Fibroblast of upper back skin (primary cell): ENCODE measurements at places on chromosomes 3 and 15.

GRCh38 chr3:197021231-197021630 is 8.4 kb downstream of the MELTF start:
- DNase-seq, result no peak

- peak; percentile 53 for DNase-seq
Observed at GRCh38 chr3:155302481-155302880, 9.0 kb upstream of the STRIT1 start.

- no peak for DNase-seq
Observed at GRCh38 chr3:39011191-39011736, 40.5 kb downstream of the SCN11A start.

GRCh38 chr3:94416768-94417167 is 353.9 kb downstream of the NSUN3 start:
- peak; percentile 75 for DNase-seq

GRCh38 chr3:112097378-112097777 is 11.2 kb downstream of the C3orf52 start:
- DNase-seq, result peak; percentile 99

GRCh38 chr3:148203297-148204010 is 494.2 kb upstream of the AGTR1 start:
- peak; percentile 31 for DNase-seq

GRCh38 chr3:161423911-161424522 is 52.7 kb upstream of the SPTSSB start:
- peak; percentile 41 for DNase-seq

DNA sequence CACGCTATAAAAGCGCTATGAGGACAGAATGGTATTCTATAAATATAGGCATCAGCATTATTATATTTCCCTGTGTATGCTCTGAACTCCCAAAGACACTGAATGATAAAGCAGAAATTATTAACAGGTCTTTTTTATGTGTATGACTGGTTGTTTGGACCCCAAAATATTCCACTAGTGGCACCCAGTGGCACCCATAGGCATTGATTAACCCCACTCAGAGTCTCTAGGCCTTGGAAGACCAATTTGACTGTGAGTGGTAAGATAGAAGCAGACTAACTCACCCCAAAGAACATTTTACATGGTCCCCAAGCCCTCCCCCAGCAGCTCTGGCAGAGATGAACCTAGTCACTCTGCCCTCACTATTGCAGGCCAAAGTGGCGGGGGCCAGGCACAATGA is 45.4 kb upstream of the UBE2E1 start:
- DNase-seq, result no peak

DNA sequence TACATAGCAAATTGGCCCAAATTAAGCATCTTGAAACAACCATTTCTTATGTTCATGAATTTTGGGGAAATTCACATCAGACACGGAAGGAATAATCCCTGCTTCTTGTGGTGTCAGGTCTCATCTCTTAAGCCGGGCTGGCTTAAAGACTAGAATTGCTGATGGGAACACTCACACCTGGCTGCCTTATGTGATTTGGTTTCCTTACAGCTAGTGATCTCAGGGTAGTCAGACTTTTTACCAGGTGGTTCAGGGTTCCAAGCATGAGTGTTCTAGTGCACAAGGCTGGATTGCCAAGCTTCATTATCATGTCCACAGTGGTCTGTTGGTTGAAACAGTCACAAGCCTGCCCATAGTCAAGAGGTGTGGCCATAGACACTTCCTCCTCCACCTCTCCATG is 20.3 kb upstream of the CCNL1 start:
- no peak for DNase-seq

DNA sequence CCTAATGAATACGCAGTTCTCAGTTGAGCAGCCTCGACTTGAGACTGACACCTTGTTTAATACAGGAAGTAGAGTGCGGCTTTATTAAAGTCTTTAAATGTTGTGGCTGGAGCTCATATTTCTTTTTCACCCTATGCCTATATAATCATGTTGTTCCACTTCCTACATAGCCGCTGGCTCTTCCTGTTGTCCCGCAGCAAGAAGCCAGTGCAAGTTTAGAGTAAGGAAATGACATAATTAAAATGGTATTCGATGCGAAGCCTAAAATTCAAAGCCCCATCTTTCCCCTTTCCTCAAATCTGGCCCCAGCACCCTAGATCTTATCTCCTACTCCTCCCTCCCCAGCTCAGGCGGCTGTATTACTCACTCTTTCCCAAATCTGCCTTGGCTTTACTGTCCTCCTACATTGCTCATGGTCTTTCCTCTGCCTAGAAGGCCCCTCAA is 7.5 kb upstream of the PHLDB2 start:
- DNase-seq, result peak; percentile 87

GRCh38 chr15:27448986-27449385 is 478.0 kb downstream of the GABRG3 start:
- DNase-seq, result peak; percentile 49

DNA sequence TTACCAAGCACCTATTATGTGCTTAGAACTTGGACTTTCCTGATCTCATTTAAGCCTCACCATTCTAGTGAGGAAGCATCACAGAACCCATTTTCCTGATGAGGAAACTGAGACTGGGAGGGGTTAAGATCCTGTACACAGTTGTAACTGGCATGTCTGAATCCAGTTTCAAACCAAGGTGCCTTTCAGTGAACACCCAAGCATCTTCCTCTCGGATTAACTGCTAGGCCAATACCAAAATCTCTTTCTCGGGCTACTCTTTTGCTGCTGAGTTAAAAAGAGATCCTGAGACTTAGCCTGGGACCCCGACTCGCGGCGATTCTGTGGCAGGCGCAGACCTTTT is 578 bp upstream of the CEMIP start:
- DNase-seq, result no peak

DNA sequence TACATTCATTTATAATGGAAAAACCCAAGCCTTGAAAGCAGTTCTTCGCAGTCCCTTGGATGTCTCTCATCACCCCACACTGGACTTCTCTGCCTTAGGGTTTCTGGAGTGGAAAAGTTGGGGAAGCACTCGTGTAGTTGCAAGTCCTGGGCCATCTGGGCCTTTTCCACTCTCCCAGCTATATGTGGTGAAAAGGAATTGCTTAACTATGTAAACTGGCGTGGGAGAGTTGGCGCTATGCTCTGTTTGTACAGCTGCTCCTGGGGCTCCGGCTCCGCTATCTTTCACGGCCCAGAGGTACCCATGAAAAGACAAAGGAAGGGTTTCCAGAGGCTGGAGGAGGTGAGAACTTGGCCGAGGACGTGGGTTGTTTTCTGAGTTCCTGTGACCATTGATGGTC is 81.1 kb upstream of the MYZAP start:
- peak; percentile 47 for DNase-seq

- DNase-seq, result no peak
Observed at GRCh38 chr15:101348643-101349042, 53.6 kb upstream of the SNRPA1 start.

GRCh38 chr3:144178607-144179006 is 207.0 kb downstream of the DIPK2A start:
- DNase-seq, result no peak

GRCh38 chr3:6805236-6805635 is 55.7 kb upstream of the GRM7 start:
- peak; percentile 80 for DNase-seq

DNA sequence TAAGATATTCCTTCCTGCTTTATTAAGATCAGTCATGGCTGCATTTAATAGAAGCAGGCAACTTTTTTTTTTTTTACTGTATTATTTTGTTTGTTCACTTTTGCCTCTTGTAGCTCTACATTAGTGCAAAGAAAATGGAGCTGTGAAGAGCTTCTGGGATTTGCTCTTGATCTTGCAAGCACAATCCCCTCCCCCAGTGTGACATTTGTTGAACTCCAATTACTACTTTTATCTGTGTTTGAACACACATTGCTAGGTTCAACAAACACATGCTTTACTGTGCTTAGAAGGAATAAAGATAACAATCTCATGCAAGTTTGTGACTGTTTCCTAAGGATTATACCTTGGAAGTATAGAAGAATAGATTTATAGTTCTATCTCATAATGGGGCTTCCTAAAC is 648.8 kb downstream of the NLGN1 start:
- no peak for DNase-seq

DNA sequence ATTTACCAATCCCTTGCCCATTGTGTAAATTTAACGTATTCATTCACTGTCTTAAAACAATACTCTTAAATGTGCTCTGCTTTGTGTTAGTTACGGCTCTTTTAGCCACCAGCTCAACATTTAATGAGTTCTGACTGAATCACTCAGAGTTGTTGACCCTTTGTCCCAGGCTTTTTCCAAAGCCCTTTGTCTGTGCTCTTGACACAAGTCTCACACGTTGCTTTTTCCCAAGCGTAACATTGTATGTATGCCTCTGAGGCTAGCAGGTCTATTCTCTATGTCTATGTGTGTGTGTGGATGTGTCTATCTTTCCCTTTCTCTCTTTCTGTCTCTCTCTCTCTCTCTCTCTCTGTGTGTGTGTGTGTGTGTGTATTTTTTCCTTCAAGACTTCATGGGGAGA is 435.4 kb upstream of the GOLIM4 start:
- no peak for DNase-seq

- DNase-seq, result no peak
Observed at GRCh38 chr15:33959844-33960548, 8.3 kb upstream of the CHRM5 start.

- no peak for DNase-seq
Observed at GRCh38 chr3:128392021-128392420, 74.7 kb downstream of the DNAJB8 start.

DNA sequence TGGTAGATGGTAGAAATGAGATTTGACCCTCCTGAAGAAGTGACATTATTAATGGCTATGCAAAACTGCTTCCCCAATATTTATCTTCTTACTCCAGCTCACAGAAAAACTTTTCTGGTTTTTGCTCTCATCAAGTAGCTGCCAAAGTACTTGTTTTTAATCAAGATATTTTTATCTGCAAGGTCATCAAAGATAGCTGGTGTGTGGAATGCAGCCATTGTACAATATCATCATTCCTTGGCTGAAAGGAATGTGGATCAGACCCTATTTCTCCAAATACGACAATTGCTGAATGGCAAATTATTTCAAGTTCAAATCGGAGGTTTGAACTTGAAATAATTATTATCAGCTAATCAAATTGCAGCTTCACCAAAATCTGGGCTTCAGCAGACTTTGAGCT is 126.9 kb upstream of the SLC7A14 start:
- peak; percentile 36 for DNase-seq
